ENCODE measurements at places on chromosomes 2 and 18.

DNA sequence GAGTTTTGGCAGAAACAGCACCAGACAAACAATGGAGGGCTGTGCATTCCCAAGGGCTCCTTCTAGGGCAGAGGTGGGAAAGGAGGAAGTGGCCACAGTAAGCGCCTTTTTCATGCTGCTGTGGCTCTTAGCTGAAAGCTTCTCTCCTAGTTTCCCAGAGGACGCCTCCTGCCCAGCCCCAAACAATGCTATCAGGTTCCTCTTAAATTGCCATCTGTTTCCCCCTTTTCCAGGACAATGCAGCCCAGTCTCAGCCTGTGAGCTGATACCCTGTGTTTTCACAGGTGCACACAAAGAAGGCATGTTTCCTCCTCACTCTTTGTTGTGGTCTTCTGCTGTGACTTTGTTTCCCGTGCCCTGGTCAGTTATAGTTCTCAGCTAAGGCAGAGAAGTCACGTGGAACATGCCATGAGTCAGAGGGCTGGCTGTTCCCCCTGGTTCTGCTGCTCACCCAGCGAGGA is 5.4 kb upstream of the FAM124B start:
- no peak for DNase-seq

DNA sequence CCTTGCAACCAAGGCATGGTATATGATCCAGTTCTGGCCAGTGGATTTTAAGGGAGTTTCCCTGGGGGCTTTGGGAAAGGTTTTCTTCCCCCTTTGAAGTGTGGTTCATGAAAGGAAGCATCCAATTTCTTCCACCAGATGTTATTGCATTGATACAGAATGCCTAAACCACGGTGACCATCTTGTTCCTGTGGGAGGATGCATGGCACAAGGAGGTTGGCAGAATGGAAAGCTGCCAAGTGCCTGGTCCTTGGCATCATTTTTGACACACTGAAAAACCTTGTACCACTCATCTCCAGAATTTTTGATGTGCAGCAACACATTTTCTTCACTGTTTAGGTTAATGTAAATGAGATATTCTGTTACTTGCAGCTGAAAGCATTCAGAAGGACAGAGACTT is 55.2 kb upstream of the CXCR4 start:
- DNase-seq = no peak

DNA sequence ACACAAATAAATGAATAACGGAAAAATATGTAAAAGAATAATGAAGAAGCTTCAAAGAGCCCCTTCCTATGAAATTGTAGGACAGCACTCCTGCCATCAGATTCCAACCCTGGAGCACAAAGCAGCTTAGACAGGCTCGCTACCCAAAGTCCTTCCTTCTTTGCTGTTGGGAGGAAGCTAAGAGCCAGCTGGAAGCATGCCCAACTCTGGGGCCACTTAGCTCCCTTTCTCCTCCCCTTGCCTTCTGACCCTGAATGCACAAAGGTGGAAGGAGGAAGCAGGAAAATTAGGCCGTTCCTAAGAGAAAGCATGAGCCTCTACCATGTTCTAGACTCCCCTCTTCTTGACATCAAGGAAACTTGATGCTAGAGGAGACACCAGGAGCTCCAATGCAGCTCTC is 700.8 kb downstream of the RNF144A start:
- DNase-seq = no peak

- DNase-seq = no peak
Observed at GRCh38 chr2:175167076-175167791, 769 bp downstream of the ATF2 start.

- no peak for DNase-seq
Observed at GRCh38 chr2:181907057-181907456, 15.5 kb downstream of the ITPRID2 start.

DNA sequence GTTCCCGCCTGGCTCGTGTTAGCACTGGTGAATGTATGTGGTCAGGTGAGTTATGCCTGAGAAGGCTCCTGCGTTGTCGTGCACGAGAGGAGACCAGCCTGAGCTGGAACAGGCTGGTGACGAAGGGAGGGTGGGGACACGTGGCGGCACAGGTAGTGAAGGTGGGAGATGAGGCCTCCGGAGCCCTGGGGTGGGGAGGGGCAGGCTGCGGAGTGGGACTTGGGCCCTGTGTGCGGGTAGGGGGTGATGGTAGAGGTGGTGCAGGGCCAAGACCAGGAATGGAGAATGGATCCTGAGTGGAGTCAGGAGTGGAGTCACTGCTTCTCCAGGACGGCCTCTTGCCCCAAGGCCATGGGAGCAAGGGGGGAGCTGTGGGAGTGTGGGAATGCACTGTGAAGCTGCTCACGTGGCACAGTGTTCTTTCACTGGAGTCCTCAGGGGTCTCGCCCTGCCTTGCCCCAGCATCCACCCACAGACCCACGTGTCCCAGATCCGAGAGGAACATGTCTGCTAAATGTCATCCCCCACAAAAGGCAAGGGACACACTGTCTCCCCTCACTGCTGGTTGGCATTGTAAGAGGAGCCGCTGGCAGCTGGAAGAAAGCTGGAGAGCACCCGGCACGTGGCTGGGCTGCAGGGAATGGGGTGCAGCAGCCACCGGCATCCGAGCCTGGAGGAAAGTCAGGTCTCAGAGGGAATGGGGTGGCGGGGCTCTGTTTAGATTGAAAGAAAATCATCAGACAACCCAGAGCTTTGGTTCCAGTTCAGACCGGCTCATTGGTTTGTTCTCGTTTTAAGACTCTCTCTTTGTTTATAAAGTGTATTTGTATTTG is 63.7 kb downstream of the CYP26B1 start:
- DNase-seq = no peak

GRCh38 chr2:158043181-158043948 is 58.3 kb upstream of the UPP2 start:
- no peak for DNase-seq

DNA sequence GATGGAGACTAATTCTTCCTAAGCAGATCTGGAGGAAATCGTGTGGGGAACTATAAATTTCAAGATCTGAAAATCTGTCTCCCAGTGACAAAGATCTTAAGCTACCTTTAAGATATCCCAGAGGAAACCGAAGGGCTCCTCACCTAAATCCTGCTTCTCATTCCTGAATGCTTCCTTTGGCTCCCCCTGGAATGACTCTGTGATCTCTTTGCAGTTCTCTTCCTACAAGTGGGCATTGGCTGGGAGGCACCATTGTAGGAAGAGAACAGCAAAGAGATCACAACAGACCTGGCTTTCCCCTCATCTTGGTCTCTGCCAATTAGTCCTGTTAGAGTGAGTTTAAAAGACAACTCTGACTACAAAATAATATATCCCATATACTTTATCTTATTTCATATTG is 70.0 kb upstream of the KCNH7 start:
- no peak for DNase-seq

DNA sequence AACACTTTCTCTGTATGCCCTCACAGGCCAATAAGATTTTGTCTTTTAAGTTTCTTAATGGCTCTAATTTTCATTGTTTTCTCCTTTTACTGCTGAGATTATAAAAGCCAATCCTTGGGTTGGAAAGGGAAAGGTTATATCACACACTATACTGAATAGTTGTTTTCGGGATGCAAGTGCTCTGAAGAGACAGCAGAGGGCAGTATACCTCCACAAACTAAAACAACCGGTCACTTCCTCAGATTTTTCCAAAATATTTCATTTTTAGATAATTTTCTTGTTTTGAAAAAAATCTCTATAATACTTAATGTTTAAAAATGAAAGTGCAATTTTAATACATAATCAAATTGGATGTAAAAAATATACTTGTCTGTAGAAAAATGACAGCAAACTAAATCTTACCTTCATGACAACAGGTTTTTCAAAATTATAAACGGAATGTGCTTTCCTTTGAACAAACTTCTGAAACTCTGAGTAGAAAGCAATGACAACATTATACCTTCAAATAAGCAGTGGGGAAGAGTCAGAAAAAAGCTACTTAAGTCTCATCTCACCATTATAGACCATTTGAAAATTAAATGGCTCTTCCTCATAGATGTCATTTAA is 82.7 kb downstream of the ORC4 start:
- DNase-seq = no peak

- DNase-seq = no peak
Observed at GRCh38 chr18:79797518-79798345, at the start of gene KCNG2. KCNG2 (plus strand) TSS chr18:79797938; CDS start chr18:79863668, 65,730 bp downstream.

GRCh38 chr2:34787341-34787740 is 1188.2 kb upstream of the FAM98A start:
- no peak for DNase-seq

GRCh38 chr18:28112056-28112470 is 64.9 kb downstream of the CDH2 start:
- DNase-seq = no peak

GRCh38 chr18:48159816-48160215 is 229.4 kb upstream of the SMAD2 start:
- DNase-seq = no peak

DNA sequence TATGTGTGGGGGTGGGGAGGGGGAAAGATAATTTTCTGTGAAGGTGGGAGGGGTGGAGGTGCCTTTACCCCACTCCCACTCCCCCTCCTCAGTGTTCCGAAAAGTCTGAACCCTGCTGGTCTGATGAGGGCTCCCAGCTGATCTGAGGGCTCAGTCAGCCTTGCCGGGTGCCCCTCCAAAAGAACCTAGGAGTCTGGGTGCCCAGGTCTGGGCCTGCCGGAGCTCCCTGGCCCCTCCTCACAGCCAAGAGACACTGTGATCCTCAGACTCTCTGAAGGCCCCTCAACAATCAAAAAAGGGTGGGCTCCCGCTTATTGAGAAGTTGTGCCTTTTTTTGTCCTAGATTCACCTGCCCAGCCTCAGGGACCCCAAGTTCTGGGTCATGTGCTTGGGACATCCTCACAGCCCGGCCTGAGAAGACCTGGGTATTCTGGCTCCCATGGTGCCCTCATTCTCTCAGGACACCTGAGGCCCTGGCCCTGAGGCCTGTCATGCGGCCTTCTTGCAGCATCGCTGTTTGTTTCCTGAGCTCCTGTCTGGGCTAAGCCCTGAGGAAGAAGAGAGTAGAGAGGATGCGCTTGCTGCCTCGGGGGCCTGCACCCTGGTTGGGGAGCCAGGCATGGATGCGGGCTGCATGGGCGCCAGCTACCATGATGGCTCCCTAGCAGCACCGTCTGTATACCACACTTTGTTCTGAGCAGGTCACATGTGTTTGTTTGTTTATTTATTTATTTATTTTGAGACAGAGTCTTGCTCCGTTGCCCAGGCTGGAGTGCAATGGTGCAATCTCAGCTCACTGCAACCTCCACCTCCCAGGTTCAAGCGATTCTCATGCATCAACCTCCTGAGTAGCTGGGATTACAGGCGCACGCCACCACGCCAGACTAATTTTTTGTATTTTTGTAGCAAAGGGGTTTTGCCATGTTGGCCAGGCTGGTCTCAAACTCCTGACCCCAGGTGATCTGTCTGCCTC is 44.0 kb downstream of the SDC1 start:
- DNase-seq = no peak

GRCh38 chr18:48355276-48356115 is 53.7 kb downstream of the ZBTB7C start:
- no peak for DNase-seq

GRCh38 chr2:233429175-233429897 is 75.0 kb downstream of the DGKD start:
- DNase-seq = no peak

- no peak for DNase-seq
Observed at GRCh38 chr2:12556762-12557161, 160.0 kb upstream of the TRIB2 start.

- no peak for DNase-seq
Observed at GRCh38 chr2:167333245-167333644, 445.0 kb downstream of the XIRP2 start.

GRCh38 chr2:238082827-238083226 is 17.3 kb upstream of the ESPNL start:
- DNase-seq = no peak

GRCh38 chr18:14944838-14945237 is 196.9 kb downstream of the ANKRD30B start:
- DNase-seq = no peak

- no peak for DNase-seq
Observed at GRCh38 chr2:238771639-238772038, 76.2 kb upstream of the TWIST2 start.

- DNase-seq = no peak
Observed at GRCh38 chr2:239466061-239466754, 65.4 kb upstream of the HDAC4 start.

DNA sequence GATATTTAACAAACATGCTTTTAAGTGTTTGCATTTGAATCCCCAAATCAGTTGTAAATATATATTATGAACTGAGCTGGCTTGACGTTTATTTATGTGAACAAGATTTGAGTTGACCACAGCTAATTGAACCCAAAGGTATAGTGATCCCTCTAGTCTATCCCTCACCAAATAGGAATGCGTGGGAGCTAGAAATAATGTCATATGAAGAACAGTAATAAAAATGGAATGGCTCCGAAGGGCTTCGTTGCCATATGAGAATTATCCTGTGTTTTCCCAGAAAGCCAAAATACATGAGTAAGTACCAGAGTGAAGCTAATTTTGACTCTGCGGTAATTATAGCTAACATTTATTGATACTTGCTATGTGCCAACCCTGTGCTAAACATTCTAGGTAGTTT is 142.7 kb downstream of the ADCYAP1 start:
- DNase-seq = no peak

All from stimulated activated CD4-positive, alpha-beta T cell treated with anti-CD3 and anti-CD28 coated beads, Interleukin-15, amount 100 ng/mL, for 1 hour (primary cell).